ENCODE measurements at places on chromosomes 2 and 18.

- DNase-seq = no peak
These were observed 1.0 kb downstream of the CHRNG start for GRCh38 chr2:232540441-232541041.

GRCh38 chr2:200431996-200432705 is 77.7 kb downstream of the KCTD18 start:
- DNase-seq = no peak

- DNase-seq = no peak
These were observed 271.3 kb downstream of the ICOS start for GRCh38 chr2:204207866-204208265.

GRCh38 chr2:147663153-147663961 is 181.5 kb upstream of the ACVR2A start:
- no peak for DNase-seq

- DNase-seq = no peak
These were observed 39.5 kb upstream of the LBH start for GRCh38 chr2:30191819-30192271.

GRCh38 chr2:178219247-178219646 is 24.9 kb downstream of the OSBPL6 start:
- DNase-seq = no peak

GRCh38 chr18:13559754-13560153 is 166.6 kb downstream of the FAM210A start:
- DNase-seq = no peak

DNA sequence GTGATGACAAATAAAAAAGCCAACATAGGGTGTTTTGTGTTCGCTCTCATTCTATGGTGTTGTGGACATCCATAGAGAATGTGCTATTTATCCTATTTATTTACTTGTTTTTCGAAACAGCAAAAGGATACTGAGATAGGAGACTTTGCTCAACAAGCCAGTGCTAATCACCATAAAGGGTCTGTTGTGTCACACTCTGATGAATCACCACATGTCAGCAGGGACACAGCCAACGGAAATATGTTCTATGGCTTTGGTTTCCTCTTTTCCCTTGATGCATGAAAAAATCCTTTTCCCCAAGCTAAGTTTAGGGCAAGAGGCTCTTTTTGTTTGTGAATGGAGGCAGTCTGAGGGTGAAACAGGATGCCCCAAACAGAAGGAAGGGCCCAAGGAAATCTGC is 154.3 kb downstream of the RNF152 start:
- DNase-seq = no peak

DNA sequence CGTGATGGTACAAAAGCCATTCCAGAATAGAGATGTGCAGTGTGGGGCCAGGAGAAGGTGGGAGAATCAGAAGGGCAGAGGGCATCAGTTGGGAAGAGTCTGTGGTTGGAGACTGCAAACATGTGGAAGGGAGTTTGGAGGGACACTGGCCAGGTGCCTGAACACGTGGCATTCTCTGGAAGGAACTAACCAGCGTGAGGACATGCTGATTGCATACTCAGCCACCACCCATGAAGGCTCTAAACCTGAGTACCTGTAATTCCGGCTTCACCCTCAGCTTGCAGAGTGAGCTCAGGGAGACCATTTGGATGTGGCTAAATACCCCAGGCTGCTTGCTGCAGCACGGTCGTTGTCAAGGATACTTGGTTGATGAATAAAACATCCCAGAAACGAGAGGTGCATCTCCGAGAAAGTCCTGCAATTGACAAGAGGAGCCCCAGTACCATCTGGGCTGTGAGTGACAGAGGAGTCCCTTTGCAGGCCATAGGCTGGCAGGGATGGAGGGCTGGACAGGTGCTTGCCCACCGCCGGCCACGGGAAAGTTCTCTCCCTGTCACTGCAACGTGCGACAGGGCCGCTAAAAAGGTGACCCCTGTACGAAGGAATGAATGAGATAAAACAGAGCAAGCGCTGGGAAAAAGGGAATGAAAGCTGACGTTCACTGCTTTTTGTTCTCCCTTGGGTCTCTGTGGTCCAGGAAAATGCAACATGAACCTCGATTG is 5.0 kb downstream of the ACKR3 start:
- DNase-seq = no peak

GRCh38 chr2:159714247-159714930 is 2.1 kb downstream of the MARCHF7 start:
- no peak for DNase-seq

DNA sequence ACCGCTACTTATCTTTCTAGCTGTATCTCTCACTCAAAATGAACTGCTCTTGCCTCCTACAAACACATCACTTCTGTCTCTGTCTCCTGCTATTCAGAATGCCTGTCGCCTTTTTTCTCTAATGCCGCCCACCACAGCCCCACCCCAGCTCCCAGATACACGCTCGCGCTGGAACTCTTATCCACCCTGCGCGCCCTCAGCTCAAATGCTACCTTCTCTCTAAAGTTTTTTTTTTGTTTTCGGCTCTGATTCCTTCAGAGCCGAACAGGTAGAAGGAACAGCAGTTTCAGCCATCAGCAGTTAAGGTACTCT is 3.9 kb upstream of the SOS1 start:
- DNase-seq = no peak

DNA sequence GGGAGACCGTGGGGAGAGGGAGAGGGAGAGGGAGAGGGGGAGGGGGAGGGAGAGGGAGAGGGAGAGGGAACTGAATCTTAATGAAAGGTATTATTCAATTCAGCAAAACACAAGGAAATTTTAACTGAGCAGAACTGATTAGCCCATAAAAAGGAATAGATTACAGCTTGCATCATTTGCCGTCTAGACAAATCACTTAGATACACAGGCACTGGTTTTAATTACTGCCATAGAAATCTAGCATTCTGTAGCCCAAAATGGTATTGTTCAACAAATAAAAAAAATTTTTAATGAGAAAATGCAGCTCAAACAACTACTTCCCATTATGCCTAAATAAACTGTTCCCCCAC is 7.9 kb upstream of the KCNF1 start:
- no peak for DNase-seq

GRCh38 chr2:12890066-12890465 is 173.3 kb downstream of the TRIB2 start:
- DNase-seq = no peak

DNA sequence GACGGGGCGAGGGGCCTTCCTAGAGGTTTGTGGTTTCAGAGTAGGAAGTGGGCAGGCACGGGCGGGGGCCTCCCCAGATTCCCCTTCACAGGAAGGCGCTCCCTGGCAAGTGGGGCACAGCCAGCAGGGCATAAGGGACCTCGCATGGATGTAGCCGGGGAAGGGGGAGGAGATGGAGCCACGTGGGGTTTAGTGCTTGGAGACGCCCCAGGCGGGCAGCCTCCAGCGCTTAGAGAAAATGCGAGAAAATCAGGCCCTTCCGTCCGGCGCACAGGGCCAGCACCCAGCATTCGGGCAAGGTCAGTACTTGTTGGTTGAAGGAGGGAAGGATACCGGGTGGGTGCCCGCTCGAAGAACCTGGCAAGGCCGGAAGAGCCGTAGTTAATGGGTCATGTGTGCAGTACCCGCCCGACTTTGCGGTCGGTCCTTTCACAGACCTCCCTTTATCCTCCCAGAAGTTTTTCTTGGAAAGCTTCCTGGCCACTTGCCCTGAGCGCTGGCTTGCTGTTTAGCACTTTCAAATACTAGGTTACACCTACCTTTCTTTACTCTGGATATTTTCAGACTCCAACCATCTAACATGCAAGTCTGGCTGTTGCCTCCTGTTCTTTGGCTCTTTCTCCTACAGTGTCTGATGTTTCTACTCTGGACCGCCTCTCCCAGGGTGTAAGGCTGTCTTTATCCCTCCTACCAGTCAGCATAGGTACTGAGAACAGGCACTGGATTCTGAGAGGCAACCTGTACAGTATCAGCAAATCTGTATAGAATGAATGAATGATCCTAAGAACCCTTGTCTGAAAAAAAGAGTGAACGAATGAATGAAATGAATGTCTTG is 78.1 kb downstream of the CIB4 start:
- DNase-seq = no peak

GRCh38 chr2:84914334-84914733 is 8.9 kb downstream of the TMSB10 start:
- DNase-seq = no peak

DNA sequence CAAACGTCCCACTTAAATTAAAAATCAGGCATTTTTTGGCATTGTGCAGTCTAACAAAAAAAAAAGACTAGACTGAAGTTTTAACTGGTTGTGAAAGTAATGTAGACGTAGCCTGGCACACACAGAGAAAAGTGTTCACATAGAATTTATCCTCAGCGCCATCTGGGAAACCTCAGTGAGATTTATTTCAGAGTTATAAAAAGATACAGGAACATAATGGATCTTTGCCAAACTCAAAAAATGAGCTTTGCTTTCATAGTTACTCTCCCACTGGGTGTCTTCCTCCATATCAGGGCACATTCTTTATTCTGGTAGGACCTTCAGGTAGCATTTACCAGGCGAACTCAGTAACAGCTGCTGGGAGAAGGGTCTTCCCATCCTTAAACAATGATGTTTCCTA is 532.4 kb upstream of the SALL3 start:
- DNase-seq = no peak

DNA sequence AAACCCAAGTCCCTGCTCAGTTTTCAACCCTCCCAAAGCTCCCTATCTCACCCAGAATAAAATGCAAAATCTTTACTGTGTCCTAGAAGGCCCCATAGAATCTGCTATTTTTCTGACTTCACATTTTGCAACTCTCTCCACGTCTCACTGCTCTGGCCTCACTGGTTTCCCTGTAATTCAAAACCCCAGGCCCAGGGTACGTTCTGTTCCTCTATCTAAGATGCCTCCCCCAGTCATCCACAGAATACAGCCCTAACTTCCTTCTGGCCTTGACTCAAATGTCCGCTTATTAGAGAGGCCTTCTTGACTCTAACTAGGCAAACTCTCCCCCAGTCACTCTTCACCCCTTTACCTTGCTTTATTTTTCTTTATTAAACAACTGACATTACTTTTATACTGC is 42.0 kb downstream of the FAM161A start:
- no peak for DNase-seq

- DNase-seq = no peak
These were observed 80.2 kb downstream of the CDK15 start for GRCh38 chr2:201886504-201886903.

GRCh38 chr2:71220743-71221142 is 6.2 kb downstream of the PAIP2B start:
- DNase-seq = no peak

- DNase-seq = no peak
These were observed 242.2 kb upstream of the FN1 start for GRCh38 chr2:215678094-215678493.

GRCh38 chr2:126658319-126658904 is 2.5 kb downstream of the GYPC start:
- no peak for DNase-seq

- no peak for DNase-seq
These were observed 2092.7 kb upstream of the PIK3C3 start for GRCh38 chr18:39862341-39862740.

DNA sequence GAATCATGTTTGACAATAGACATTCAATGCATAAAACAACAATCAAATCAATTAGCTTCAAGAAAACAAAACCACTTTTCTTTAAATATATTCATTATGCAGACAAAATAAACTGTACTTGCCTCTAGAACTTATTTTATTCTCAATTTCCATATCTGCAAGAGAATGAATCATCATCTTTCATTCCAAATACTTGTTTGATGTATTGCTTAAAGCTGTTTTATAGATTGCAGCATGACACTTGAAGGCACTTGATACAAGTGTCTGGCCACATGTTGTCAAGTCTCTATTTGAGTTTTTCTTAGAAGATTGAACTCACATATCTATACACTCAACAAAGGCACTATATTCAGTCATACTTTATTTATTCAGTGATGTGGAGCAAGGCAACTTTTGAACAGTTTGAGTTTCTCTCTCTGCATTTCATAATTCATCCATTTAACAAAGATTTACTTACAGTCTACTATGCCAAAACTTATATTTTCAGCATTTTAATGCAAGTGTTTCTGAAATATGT is 38.7 kb upstream of the DDX18 start:
- DNase-seq = no peak

- DNase-seq = no peak
These were observed 190.1 kb downstream of the NDUFA10 start for GRCh38 chr2:239835056-239835455.

DNA sequence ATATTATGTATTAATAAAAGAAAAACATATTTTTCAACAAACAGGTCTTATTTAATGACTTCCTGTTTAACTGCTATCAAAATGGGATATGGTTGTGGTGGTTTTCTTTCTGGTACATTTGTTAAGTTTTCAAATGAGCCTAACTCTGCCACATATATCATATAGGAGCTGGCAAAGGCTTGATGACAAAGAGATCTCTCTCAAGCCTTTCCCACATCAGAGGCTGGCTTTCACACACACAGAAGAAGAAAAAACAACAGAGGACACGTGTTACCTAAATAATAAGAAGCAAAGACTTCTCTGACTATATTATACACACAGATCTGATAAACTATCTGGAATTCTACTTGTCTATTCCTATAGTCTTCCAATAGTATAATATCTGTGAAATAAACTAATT is 46.1 kb downstream of the CFAP36 start:
- no peak for DNase-seq

- no peak for DNase-seq
These were observed 94.9 kb upstream of the RBBP8 start for GRCh38 chr18:22838221-22838620.

DNA sequence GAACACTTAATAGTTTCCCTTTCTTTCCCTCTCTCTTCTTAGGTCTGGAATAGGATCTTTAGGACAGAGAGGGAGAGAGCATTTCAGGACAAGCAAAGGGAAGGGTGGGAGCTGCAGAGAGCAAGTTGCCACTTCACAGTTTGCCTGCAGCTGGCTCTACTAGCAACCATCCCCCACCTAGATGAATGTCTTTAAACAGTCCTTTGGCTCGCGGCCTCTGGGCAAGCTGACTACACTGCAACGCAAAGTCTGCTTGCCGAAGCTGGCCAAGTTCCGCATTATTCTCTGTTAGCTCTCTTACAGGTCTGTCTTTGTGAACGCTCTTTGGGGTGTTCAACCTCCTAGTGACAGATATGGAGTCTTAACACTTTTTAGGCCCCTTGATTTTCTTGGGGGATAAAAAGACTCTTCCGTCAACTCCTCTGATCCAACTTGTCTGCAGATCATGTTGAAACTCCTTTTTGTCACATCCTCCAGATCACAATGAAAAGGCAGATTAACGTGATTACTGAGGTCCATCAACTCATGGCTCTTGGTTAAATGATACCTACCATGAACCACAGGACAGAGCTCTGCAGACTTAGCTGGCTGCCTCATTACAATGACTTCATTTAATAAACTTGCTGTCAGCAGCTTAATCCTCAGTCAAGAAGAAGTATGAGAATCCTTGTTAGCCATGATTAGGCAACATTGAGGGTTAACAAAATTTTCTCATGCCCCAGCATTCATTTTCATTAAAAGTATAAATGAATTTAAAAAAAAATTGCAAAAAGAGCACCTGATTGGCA is 74.6 kb downstream of the SLC4A3 start:
- no peak for DNase-seq

- peak; percentile 63 for DNase-seq
These were observed 64.0 kb upstream of the MAPRE2 start for GRCh38 chr18:34976899-34977837.

GRCh38 chr2:138269765-138270164 is 231.8 kb upstream of the SPOPL start:
- no peak for DNase-seq
